RCC 7860 (cell line): ENCODE measurements at places on chromosomes 12 and 14.

DNA sequence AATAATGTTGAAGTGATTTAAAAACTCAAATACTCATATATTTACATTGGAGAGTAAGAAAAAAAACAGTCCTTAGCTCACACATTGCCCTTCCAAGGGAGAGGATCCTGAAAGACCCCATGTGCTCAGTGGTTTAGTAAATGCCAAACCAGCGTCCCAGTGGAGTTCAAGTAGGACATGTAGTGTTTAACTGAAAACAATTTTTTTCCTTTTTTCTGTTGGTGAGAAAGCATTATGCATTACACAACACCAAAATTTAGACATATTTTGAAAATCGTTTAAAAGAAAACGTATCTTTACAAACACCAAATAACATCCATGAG, 33.6 kb downstream of the UBR7 start:
- DNase-seq: no peak

DNA sequence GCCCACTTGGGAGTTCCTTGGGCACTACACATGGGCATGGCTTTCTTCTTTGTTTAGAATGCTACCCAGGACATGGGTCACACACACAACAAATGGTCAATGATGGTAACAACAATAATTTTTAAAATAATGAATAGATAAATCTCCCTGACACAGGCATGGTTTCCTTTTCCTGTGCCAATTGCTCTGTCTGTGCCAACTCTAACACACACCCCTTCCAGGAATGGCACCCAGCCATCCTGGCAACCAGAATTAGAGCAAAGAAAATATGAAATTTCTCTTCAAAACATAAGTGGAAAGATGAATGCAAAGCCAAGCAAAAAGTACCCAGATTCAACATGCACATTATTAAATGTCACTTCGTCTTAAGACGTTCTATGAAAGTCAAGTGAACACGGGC, 104.9 kb upstream of the SOX5 start:
- DNase-seq: no peak

- no peak for DNase-seq
Observed at GRCh38 chr12:48643011-48643410, 39.0 kb downstream of the KANSL2 start.

GRCh38 chr14:65413739-65414045, 1.2 kb downstream of the FUT8 start:
- no peak for DNase-seq

DNA sequence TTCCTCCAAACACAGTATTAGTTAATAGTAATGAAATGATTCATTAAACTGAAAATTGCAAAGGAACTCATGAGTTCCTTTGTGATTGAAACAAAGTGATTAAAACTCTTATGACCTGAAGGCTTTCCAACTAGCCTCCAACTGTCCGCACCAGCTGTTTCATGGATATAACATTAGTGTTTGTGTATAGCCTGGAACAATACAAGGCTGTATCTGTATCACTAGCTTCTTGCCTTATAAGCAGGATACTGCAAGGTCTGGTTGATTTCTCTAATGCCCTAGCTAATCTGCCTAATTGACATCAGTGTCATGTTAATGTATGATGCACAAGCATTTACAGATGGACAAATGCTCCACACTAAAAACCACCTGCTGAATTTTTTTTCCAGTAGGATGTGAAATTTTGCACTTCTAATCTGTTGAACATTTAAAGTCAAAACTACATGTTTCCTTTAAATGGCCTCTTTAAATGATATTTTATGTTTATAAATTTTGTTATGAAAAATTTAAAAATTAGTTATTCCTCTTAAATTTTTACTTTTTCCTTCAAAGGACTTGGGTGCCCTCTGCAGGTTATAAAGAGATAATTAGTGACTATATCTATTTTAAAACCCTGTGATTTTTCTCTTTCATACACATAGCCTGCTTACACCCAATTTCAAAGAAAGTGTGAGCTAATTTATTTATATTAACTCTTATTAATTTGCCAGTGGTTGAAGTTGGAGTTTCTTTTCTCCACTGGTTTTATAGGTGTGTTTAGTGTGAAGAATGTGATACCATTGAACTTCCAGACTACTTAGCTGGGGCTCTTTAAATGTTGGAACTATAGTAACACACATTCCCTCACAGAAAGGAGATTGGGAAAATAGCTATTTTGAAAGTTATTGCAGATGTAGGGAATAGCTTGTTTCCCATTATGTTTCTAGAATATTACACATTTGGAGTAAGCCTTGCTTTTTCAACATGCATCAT, 25.4 kb downstream of the AP5M1 start:
- DNase-seq: no peak

GRCh38 chr14:86779416-86779815, 1213.6 kb downstream of the GALC start:
- no peak for DNase-seq

DNA sequence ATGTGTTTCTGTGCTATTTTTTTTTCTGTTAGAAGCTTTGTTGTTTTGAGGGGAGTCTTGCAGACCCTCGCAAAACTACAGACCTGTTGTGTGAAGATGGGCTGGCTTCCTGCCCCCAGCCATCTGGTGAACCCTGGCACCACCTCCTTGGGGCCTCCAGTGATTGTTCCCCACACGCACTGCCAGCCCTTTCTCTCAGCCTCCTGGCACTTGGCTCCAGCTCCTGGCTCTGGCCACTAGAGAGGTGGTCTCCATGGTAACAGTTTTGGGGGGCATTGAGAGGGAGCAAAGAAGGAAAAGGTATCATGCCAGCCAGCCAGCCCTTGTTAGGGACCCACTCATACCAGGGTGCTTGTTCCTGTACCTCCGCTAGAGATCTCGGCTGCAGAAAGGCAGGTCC, 176.4 kb upstream of the RPH3A start:
- DNase-seq: no peak

GRCh38 chr12:51904951-51905470, 2.3 kb upstream of the ACVRL1 start:
- DNase-seq: no peak

DNA sequence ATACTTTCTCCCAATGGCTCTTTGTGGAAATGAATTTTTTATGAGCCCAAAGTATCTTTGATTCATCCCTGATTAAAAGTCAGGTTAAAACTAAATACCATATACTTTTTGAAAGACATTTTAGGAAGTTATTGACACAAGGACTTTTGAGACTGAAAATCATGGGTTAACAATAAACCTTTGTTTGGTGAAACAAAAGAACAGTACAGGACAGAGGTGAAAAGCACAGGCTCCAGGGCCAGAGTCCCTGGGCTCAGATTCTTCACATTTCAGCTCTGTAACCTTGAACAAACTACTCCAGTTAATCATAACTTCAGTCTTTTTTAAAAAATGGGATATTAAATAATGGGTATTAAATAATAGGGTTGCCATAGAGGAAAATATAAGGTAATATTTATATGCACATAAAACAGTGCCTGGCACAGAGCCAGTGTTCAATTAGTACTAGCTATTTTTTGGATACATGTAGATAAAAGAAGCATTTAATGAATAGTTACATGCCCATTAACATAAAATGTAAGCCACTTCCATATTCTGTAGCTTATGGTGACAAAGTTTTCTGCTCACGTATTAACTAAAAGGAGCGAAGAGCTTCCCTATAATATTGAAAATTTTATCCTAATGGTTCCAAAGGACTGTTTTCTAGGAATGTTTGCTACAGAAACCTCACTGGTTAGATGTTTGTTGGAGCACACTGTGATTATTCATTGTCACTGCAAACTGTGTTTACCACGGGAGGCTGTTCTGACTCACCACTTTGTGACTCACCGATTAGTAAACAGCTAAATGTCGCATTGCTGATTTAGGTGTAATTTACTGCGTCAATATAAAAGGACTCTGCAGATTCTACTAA, 255.4 kb downstream of the DAD1 start:
- DNase-seq: peak; percentile 11

DNA sequence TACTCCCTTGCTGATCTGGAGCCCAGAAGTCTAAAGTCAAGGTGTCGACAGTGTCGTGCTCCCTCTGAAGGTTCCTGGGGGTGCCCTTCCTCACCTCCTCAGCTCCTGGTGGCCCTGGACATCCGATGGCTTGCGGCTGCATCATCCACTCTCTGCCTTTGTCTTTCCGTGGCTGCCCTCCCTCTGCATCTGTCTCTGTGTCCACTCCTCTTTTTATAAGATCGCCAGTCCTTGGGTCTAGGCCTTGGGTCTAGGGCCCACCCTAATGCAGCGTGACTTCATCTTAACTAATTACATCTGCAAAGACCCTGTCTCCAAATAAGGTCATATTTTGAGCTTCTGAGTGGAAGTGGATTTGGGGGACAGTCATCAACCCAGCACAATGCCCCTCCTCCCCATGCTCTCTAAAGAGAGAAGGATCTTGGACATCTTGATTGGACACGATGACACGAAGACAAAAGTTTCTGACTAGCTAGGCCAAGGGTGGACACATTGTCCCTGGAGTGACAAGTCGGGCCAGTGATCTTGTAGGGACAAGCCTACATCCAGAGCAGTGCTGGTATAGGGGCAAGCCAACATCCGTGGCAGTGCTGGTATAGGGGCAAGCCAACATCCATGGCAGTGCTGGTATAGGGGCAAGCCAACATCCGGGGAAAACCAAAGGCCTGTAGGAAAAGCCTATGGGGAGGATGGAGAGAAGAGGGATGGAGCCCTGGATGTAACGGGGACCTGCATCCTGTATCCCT, 93.9 kb upstream of the DIO3 start:
- no peak for DNase-seq

- no peak for DNase-seq
Observed at GRCh38 chr12:103431950-103432349, 63.8 kb downstream of the C12orf42 start.

DNA sequence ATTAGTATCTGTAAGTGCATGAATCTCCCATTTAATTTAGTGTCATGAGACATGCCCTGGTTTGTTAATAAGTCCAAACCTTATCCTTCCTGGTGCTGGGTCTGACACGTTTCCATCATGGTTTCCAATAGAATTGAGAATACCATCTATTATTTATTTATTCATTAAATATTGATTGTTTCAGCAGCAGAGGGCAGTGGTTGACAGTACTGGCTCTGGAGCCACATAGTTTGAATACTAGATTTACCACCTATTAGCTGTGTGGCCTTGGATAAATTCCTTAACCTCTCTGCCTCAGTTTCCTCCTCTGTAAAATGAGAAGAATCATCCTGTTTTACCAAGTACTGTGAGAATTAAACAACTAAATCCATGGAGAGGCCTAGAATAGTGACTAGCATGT, 941 bp upstream of the STAB2 start:
- DNase-seq: no peak

- peak; percentile 10 for DNase-seq
Observed at GRCh38 chr12:97404543-97404942, 58.1 kb upstream of the RMST start.

DNA sequence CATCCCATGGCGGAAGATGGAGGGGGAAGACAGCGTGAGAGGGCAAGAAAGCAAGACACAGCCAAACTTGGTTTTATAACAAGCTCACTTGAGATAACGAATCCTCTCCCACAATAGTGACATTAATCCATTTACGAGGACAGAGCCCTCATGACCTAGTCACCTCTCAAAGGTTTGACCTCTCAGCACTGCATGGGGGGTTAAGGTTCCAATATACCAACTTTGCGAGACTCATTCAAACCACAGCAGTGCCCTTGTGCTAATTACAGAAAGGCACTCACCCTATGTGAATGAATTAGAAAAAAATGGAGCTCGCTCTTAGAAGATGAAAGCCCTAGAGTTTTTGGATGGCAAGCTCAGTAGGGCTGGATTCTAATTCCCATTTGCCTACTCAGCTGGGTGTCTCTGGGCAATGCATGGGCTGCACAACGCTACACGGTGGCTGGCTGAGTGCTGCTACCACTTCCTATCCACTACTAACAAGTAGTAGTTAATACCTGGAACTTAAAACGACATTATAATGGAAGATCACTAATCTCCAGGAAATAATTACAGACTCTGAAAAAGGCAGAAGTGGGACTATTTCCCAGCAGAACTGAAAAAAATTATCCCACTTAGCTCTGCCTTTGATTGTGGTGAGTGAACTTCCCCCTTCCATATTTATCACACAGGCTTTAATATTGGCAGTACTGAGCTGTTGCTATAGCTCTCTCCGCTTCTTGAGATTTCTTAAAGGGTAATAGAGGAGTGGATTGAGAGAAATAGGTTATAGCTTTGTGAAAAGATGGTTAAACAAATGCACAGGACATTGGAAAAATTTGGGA, 27.5 kb downstream of the TESPA1 start:
- DNase-seq: no peak

GRCh38 chr14:97095269-97095668, 298.1 kb downstream of the VRK1 start:
- DNase-seq: no peak

- no peak for DNase-seq
Observed at GRCh38 chr14:51855234-51855633, 5.2 kb upstream of the GNG2 start.

DNA sequence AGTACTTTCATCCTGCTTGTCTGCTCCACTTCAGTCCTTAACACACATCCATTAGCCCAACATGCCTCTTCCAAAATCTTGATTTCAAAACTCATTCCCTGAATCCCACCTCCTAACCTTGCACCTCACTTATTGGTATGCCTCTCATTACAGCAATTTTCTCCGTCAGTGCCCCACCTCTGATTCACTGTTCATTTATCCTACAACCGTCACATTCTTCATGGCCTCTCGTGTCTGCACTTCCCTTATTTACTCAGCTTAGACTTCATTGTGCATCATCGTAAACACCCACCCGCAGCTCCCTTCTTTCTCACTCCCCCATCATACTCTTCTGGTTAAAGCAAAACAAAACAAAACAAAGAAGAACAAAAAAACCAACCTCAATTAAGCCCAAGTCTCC, 160.6 kb upstream of the HMGA2 start:
- no peak for DNase-seq

GRCh38 chr14:49545071-49545470, 41.1 kb downstream of the RPS29 start:
- DNase-seq: no peak

- DNase-seq: no peak
Observed at GRCh38 chr14:86035882-86036281, 505.9 kb downstream of the FLRT2 start.

DNA sequence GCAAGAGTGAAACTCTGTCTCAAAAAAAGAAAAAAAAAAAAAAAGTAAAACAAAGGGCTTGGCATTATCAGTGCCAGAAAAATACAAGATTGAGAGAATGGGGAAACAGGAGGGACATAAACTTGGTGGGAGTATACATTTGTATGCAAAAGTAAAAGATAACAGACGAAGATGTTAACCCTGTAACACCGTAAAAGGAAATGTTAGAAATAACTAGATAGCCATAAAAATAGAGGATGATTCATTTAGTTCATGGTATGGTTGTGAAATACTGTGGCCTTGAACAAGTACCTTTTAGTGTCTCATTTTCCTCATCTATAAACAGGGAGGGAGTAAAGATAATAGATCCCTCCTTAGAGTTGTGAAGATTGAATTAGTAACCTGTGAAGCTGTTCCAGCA, 33.3 kb downstream of the ATP2A2 start:
- DNase-seq: peak; percentile 34

DNA sequence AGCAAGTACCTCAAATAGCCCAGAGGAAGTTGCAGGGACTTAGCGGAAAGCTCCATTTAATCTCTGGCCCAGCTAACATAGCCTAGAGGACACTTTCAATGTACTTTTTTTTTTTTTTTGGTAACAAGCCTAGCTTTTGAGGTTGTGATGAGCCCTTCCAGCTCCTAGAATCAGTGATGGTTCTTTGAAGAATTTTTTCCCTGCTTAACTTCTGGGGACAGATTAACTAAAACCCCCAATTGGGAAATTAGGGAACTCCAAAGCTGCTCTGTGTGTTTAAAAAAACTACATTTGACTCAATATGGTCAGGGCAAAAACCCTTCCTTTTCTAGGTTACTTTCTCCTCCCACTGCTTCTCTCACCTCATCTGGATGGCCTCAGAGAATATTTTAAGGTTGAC, 23.9 kb upstream of the ITGA5 start:
- DNase-seq: no peak

GRCh38 chr12:120539303-120539702, 5.1 kb downstream of the RNF10 start:
- DNase-seq: no peak
